ENCODE measurements at places on chromosomes 5 and 9. TPM values are rescaled to one million over a fixed set of nuclear protein-coding genes. Genes with fewer than 3 reads are reported as not detected.

Gene PRXL2C
- 13.3 TPM for total RNA-seq

Gene SLC25A51
- 31.1 TPM for total RNA-seq

Gene TMC1
- 0.69 TPM for total RNA-seq

Gene PPP3R2
- not detected for total RNA-seq

Gene SIMC1
- total RNA-seq, result 11.6 TPM

Gene SLC24A2
- total RNA-seq, result 0.30 TPM

Gene LRRC14B
- total RNA-seq, result 0.79 TPM

Gene LCN1
- not detected for total RNA-seq

Gene ACER2
- 3.8 TPM for total RNA-seq
